ENCODE measurements at places on chromosomes 2 and 18.
A peak's percentile ranks its signal among the peaks of the same experiment; 100 is the strongest.

GRCh38 chr2:32289165-32289999, 11.7 kb downstream of the YIPF4 start:
- peak; percentile 37 for DNase-seq

GRCh38 chr18:68298330-68298729, 416.6 kb downstream of the TMX3 start:
- DNase-seq: no peak

DNA sequence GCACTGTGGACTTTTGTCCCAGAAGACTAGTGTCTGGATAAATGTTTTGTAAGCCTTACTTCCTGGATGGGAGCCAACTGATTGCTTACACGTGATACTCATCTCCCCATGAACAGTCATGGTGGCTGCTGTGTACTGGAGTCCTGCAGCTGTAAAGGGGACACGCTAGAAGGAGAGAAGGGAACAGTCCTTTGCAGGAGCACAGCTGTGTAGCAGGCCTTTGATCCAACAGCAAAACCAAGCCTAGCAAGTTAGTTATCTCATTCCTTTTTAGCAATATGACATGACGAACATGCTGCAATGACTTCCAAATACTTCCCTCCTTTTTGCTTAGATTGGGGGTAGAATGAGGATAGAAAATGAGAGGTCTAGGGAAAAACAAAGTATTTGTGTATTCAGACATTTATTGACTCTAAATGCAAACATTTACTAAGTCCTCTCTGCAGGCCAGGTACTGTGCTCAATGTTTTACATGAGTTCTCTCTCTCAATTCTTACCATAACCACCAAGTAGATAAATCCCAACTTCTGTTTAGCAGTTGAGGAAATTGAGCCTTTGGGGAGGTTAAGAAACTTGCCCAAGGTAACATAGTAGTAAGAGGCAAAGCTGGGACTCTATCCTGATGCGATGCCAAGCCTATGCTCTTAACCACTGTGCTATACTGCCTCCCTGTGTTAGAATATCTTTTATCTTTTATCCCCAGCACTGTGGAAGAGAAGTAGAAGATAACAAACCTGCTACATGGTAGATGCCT, 55.4 kb upstream of the CD28 start:
- DNase-seq: peak; percentile 22

DNA sequence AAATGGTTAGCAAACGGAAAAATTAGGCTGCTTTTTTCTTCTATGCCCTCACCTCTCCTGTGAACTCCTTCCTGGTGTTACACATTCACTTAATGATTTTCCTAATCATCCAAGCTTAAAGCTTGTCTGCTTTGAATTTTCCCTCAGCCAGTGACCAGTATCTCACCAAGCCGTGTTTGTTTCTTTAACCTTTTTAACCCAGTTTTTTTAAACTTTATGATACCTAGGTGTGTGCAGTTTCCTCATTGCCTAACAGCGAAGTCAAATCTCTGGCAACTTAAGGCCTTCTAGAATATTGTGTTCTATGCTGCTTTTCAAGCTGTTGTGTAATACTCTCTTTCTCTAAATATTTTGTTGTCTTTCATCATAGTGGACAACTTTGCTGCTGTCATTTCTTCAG, 113.0 kb downstream of the PIK3C3 start:
- no peak for DNase-seq

- DNase-seq: no peak
These were observed 25.0 kb downstream of the SPEG start for GRCh38 chr2:219459460-219460311.

DNA sequence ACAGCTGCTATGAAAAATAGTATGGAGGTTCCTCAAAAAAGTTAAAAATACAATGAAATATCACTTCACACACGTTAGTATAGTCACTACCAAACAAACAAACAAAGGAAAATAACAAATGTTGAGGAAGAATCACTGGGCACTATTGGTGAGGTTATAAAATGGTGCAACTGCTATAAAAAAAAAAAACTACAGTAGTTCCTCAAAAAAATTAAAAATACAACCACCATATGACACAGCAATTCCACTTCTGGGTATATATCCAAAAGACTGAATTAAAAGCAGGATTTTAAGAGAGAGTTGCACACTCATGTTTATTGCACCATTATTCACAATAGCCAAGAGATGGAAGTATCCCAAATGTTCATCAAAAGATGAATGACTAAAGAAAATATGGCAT, 80.9 kb upstream of the POU3F3 start:
- DNase-seq: no peak

- DNase-seq: no peak
These were observed 83.5 kb downstream of the PRKCE start for GRCh38 chr2:45734952-45735351.

DNA sequence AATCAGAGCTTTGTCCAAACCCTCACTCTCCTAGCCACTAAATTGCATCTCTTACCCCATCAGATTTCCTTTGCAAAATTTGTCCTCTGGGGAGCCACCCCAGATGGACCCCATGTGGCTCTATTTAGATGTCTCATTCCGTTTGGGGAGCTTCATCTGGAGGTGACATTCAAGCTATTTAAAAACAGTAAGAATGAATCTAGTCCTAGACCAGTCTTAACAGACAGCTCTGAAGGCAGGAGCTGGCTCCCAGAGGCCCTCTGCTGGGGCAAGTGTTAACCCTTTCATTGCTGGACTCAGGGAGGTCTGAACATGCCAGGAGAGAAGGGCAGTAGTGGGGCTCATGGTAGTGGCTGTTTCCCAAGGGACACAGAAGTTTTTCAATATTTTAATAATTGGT, 59.2 kb downstream of the RPL37A start:
- DNase-seq: no peak

DNA sequence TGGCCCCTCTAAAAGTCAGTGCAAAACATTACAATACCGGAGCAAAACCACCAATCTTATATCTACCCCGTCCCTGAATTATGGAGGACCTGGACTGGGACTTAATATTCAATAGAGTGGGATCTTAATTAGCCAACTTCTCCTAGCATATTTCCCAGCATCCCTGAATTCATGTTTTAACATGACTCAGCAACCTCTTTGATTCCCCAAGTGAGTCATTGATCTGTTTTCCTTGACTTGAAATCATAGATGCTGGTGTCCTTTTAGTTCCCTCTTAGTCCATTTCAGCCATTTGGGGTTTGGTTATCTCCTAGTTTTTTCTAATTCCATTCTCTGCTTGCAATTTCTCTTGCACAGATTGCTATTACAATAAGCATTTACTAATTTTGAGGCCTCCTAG, 677.7 kb upstream of the CELF4 start:
- no peak for DNase-seq

- no peak for DNase-seq
These were observed 615 bp downstream of the GORASP2 start for GRCh38 chr2:170929686-170930050.

DNA sequence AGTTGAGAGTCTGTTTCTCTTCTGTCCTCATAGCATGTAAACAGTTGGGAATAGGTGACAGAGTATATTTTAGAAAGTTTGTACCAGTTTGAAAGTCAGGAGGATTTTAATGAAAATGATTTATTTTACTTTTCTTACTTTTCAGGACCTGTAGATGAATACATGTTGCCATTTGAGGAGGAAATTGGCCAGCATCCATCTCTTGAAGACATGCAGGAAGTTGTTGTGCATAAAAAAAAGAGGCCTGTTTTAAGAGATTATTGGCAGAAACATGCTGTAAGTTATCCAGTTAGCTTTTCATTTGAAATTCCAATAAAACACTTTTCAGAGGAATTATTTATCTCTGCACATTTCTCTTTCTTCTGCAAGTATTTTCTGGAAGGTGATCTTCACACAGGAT, 81.1 kb downstream of the ACVR2A start:
- DNase-seq: no peak
